ENCODE measurements at places on chromosomes 1 and 21.

GRCh38 chr1:201683397-201683796 lies 144.5 kb downstream of the NAV1 start:
- DNase-seq: no peak

DNA sequence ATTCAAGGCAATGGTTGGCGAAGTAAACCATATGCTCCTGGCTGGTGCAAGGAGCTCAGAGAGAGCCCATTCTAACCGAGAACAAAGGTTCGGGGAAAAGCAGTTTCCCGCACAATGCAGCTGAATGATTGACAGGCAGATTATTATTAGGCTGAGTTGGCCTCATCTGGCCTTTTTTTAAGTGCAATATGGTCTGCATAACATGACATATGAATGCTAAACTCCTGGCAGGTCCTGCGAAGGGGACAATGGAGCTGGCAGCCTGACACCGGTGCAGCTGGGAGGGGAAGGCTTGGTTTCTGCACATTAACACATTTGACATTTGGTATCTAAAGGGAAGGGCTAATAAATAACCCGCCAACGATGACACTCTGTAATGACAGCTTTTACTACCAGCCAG lies 92.0 kb downstream of the MIS18A start:
- no peak for DNase-seq

DNA sequence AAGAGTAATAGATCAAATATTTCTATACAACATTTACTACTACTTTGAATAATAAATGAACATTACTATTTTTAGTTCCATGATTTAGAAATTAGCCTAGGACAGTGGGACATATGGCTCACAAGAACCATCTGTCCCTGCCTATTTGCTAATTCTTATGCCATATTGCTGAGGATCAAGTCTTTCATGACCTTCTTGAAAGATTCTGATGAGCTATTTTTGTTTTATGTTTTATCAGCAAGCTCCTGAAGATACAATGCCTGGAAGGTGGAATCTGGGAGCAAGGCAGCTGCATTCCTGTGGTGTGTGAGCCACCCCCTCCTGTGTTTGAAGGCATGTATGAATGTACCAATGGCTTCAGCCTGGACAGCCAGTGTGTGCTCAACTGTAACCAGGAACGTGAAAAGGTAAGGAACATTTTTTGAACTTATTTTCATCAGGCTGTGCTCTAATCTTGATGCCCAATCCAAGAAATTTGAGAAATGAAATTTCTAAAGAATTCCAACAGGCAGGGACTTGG lies 326.7 kb downstream of the PAPPA2 start:
- DNase-seq: no peak

DNA sequence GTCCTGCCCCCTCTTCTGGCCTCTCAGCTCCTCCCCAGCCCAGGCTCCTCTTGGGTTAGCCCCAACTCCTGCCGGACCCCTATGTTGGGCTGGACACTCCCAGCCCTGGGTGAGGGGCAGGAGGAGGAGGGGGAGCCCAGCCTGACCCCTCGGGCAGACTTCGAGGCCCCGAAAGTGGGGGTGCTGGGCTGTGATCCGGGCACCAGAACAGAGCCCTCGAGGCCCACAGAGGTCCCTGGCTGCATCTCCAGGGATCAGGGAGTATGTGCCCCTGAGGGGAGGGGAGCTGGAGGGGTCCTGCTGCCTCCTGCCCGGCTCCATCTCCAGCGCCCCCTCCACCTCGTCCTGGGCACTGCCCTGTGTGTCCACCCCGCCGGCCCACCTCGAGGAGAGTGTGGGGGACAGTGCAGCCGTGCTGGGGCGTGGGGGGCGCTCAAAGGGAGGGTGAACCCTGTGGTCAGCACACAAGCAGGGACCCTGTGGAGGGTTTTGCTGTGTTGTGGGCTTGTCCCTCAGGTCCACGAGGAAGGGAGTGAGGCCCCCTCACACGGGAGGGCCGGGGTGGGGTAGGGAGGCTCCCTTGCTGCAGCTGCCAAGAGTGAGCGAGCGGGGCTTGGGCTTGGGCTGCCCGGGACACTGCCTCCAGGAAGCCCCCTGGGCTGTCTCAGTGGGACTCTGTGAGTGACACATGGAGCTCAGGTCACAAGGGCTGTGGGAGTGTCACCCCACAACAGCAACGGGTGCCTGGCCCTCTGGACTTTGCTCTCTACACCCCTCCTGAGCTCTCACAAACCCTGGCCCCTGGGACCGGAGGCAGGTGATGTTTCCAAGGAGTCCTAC lies 54.4 kb downstream of the COL18A1 start:
- DNase-seq: no peak

GRCh38 chr1:1290238-1290731 lies 10.0 kb downstream of the SCNN1D start:
- no peak for DNase-seq

- no peak for DNase-seq
Measured at GRCh38 chr1:108505763-108506070, 54.2 kb upstream of the EEIG2 start.

DNA sequence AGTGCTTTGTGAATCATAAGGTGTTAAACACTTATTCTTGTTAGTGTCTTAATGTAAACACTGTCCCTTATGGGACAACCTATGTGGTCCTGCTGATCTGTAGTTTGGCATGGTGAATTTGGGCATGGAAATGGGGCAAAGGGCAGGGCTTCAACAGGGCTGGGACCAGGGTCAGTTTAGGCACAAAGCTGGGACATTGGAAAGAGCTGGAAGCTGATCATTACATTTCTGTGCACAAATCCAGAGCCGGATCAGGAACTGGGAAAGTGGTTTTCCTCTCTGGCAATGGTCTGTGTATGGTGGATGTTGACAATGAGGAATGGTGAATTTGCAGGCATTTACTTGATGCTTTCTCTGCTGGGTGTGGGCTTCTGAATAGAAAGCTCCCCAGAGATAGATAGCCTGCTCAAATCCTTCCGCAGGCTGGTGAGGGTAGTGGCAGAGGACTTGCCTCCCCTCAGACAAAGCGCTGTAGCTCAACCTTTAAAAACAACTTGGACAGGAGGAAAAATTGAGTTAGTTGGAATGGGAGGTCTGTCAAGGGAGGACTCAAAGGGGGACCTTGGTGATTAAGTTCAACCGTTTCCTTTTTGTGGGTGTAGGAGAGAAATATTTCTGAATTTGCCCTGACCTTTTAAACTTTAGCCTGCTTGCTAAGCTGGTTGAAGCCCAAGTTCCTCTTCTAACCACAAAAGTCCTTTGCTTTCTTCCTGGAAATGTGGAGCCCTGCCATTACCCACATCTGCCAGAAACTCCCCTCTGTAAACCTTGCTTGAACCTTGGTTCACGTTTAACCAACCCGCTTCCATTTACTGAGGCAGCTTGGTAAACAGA lies 35.3 kb downstream of the HLX start:
- DNase-seq: no peak

- no peak for DNase-seq
Measured at GRCh38 chr1:231701306-231701705, 74.7 kb downstream of the DISC1 start.

GRCh38 chr1:83064589-83065242 lies 934.2 kb downstream of the TTLL7 start:
- DNase-seq: no peak

GRCh38 chr21:40066221-40066620 lies 199.0 kb downstream of the PCP4 start:
- no peak for DNase-seq

DNA sequence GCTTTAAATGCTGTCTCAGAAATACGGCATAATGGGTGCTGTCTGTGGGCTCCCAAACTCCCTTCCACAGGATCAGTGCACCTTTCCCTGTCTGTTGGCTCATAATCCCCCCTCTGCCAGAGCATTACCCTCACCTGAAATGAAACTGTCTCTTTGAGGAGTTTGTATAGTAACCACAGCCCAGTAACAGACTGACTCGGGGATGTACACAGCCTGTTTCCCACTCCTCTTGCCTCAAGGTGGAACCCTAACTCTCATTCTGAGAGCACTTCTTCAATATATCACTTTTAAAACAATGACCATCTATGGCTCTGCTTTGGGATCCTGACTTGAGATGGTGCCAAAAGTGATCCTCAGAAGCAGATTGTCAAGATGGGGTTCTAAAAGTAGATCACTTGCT lies 332.5 kb downstream of the AMY1C start:
- no peak for DNase-seq

GRCh38 chr1:41038110-41038509 lies 16.6 kb upstream of the SLFNL1 start:
- DNase-seq: no peak

DNA sequence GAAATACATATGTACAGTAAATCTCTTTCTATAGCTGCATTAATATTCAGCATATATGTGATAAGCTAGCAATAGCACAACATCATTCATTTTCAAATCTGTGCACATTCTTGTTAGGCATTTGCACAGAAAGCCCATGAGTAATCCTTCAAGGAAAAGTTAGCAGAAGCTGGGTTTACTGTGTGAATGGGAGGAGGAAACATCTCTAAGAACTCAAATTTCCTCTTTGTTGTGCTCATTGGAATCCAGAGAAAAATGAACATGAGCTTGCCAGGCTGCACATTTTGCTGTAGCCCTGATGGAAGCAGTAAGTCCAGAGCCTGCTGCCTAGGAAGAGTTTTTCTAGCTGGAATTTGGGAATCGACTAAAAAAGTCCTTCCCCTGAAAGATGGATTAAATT lies 214.2 kb upstream of the FOXD3 start:
- DNase-seq: no peak

DNA sequence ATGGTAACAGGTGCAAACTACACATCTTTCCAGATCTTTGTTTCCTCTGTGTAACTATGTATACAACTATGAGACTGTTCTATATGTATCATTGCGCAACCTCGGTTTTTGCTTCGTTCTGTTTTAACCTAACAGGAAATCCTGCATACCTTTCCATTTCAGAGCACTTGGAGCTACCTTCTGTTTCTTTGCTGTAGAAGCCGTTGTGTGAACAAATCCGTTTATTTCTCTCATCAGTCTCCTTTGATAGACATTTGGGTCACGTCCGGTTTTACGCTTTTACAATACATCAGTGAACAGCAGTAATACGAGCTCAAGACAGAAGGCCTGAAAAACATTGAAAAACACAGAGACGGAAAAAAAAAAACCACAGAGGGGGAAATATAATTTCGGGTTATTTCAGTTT lies 10.5 kb downstream of the ATP5IF1 start:
- no peak for DNase-seq

GRCh38 chr1:239361403-239361802 lies 25.0 kb upstream of the CHRM3 start:
- no peak for DNase-seq

DNA sequence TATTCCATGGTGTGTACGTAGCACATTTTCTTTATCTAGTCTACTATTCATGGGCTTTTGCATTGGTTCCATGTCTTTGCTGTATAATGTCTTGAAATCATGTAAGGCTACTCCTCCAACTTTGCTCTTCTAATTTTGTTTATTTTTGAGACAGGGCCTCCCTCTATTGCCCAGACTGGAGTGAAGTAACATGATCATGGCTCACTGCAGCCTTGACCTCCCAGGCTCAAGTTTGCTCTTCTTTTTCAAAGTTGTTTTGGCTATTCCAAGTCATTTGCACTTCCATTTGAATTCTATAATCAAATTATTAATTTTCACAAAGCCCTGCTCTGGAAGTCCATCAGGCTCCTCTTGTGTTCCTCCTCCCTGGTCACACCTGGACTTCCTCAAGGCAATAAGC lies 90.2 kb upstream of the SGIP1 start:
- no peak for DNase-seq

DNA sequence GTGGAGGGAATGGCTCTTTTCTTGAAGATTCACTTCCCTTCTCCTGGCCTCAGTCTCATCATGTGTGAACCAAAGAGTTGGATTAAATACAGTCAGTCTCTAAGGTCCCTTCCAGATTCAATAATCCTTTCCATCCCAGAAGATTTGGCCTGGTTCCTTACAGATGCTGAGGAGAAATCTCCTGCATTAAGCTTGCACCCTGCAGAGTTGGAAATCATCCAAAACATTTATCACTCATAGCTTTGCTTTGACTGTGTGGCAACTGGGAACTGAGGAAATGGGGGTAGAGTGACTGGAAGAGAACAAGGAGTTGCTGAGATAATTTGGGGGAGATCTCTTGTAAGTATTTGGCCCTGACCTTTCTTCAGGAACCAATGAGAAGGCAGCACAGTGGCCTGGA lies 220.5 kb upstream of the SGIP1 start:
- no peak for DNase-seq

DNA sequence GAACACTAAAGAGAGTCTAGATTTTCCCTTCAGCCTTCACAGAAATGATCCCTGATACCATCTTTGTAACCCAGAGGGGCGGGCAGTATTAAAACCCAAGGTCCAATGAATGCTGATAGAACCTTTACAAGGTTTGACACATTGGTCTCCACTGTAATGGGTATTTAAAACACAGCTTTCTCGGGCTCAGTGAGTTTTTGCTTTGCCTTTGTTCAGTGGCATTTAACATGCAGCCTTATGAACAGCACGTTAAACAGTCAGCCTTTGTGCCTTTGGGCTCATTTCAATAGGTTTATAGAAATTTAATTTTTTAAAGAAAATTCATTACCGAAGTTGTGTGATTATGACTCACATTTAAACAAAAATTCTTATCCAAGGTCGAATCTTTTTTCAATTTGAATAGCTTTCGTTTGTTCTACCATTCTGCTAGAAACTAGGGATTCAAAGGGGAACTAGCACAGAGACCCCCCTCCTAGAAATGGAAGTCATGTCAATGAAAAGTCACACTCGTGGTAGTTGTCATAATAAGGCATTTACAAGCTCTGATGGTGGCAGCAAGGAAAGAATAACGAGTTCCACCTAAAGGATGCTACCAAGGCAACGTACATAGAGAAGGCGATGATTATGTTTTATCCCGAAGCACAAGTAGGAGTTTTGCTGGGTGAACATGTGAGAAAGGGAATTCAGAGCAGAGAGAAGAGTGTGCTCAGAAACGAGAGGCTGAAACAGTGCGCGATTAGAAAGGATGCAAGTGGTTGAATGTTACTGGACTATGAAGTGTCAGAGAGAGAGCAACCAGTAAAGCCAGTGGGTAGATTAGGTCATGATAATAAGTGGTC lies 66.2 kb downstream of the SGIP1 start:
- DNase-seq: no peak

DNA sequence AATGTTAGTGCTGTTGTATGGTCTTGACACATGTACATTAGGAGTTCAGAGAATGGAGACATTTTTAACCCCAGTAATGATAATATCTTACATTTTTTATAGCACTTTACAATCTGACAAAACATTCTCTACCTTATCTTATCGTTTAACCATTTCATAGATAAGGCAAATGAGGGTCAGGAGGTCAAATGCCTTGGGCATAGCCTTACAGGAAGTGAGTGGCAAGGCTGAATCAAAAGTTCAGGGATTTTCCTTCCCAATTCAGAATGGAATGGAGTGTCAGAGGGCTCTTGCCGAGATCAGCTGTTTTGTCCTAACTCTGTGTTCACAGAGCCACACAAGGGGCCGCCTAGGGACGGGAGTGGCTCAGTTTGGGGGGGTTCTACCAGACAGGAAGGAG lies 57.6 kb upstream of the AK4 start:
- no peak for DNase-seq

DNA sequence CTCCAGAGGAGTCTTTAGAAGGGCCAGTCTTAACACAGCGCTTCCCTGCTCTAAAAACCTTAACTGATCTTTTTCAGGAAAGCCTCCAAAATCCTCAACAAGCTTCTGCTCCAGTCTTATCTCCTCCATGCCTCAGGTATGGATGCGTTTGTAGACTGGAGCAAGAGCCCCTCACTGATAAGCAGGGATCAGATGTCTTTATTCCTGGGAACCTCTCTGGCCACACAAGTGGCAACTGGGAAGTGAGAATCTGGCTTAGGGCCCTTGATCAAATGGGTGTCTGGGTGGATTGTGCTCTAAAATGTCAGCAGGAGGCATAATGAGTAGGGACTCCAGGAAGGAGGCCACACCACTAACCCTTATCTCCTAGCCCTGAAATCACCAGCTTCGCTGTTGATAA lies 1.4 kb downstream of the ZBTB8A start:
- no peak for DNase-seq

- DNase-seq: no peak
Measured at GRCh38 chr1:39426346-39426745, 65.1 kb upstream of the BMP8A start.

Measured in cortex of kidney (tissue), 1 donor.